ENCODE measurements at places on chromosomes 2 and 18. TPM values are rescaled to one million over a fixed set of nuclear protein-coding genes. Genes with fewer than 3 reads are reported as not detected.

- DNase-seq: no peak
- no peak overlapping the region for H3K4me3 ChIP-seq
- H3K36me3 ChIP-seq: no peaks in the 10 kb centered on the region
These were observed 20.8 kb upstream of the TMEM17 start for GRCh38 chr2:62526531-62527381.

TCF23 gene
- 0.14 TPM for total RNA-seq

HTR2B gene
- total RNA-seq: 1.1 TPM

- no peaks in the 10 kb centered on the region for H3K27me3 ChIP-seq
- DNase-seq: no peak
- peaks cover 2% of the 10 kb centered on the region for H3K4me1 ChIP-seq
- H3K27ac ChIP-seq: no peak overlapping the region
- H3K36me3 ChIP-seq: no peaks in the 10 kb centered on the region
These were observed 135.4 kb downstream of the PLCL1 start for GRCh38 chr2:197939787-197940186.

DNA sequence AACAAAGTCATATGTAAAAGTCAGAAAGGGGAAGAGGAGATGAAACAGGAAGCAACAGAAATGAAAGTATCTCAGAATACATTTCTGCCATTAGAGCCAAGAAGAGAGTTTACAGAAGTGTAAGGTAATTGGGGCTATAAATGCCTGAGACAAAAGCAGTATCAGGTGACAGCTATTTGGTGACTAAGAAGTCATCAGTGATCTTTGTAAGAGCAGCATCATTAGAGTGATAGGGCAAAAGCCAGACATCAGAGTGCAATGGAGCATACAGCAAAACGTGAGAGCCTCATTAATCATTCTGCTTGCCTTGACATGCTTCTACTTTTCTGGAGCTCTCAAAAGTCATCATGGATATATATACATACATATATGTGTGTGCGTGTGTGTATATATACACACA, 804.7 kb upstream of the PIK3C3 start:
- no peaks in the 10 kb centered on the region for H3K36me3 ChIP-seq
- no peaks in the 10 kb centered on the region for H3K27me3 ChIP-seq
- H3K4me1 ChIP-seq: no peaks in the 10 kb centered on the region
- H3K4me3 ChIP-seq: no peak overlapping the region

DNA sequence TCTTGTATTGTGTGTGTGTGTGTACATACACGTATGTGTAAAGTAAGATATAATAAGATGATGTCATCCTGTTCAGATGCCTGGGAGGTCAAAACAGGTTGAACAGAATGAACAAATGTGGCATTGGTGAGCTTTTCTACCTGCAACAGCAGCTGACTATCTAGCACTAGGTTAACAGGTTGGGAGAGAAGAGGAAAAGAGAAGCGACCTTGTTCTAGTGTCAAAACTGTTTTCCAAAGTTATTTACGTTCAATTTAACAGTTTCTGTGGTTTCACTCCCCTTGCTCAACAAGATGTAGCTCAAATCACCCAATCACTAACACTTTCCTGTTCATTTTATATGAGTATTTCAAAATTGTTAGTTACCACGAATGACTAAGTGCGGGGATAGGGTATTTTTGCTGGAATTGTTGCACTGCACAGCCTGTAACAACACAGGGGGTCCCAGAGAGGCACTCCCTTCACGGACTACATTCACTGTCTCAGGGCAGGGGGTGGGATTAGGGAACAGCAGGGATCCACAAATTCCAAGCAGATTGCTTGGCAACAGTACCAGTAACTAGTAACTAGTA, 67.5 kb upstream of the DTNB start:
- no peaks in the 10 kb centered on the region for H3K27me3 ChIP-seq
- DNase-seq: no peak
- H3K27ac ChIP-seq: no peak overlapping the region
- no peaks in the 10 kb centered on the region for H3K4me1 ChIP-seq

FAP gene
- 1.5 TPM for total RNA-seq

All from thymus (tissue), 14 donors.